ENCODE measurements at places on chromosomes 3 and 15.

DNA sequence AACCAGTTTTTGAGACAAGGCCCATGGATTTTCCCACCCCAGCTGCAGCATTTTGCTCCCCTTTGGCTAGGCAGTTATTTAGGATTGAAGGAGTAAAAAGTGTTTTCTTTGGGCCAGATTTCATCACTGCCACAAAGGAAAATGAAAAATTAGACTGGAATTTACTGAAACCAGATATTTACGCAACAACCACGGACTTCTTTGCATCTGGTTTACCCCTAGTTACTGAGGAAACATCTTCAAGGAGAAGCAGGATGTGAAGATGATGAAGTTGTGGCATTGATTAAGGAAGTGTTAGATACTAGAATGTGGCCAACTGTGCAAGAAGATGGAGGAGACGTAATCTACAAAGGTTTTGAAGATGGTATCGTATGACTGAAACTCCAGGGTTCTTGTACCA is 165.2 kb upstream of the MYRIP start:
- no peak for DNase-seq

DNA sequence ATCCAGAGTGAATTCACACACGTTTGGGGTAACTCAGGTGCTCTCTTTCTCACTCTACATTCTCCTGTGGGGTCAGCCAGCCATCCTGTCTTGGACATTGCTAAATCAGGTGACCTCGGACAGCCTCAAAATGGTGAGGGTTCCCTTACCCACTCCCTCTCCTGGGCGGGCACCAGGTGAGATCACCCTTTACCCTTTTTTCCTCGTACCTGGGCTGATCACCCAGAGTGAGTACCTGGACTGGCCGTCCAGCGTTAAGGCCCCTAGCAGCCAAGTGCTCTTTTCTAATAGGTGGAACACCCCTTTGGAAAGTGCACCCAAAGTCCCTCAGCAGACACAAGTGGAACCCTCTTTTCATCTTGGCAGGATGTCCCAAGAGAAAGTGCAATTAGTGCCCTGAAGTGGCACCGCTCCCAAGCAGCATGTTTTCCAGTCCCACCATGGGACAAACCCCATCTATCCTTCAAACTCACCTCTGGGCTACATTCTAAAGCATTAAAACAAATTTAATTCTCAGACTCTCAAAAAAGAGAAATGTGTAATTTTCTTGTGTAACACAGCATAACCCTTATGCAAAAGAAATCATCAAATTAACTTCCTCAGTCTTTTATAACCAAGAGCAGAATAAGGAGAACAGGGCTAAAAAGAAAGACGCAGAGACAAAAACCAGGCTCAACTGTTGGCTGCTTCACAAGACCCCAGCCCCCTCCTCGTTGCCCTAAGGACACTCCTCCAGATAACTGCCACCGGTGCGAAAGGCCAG is 20.7 kb downstream of the TRANK1 start:
- no peak for DNase-seq

- DNase-seq: no peak
These were observed at the start of gene VEPH1 for GRCh38 chr3:157502916-157503595. TSS of gene VEPH1 (minus strand) at chr3:157503416. CDS start at chr3:157495349, 8,067 bp downstream.

DNA sequence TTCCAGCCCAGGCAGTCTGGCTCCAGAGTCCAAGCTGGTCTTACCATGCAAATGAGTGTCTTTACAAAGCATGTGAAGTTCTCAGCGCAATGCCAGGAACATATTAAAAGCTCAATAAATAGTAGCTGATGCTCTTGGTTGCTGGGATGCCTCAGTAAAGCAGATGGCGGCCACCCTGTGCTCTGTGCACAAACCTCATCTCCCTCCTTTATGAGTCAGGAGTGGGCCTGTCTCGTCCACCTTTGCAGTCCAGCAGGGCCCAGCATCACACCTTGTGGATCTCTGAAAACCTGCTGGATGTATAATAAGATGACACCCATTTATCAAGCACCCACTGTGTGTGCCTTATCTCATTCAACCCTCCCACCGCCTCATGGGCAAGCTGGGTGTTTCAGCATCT is 42.7 kb downstream of the FAM174B start:
- DNase-seq: no peak

DNA sequence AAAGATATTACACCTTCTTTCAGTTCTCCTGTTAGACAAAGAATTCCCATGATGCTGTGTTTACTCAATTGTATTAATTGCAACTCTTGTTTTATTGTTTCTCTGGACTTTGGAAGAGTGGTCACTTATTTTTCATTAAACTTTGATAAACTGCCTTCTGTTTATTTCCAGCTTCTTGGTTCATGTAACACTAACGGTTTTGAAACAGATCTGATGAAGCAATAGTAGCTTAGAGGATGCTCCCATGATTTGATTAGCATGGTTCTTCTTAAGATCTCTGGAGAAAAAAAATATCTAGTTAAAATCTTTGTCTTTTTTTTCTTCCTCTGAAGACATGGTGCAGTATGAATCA is 90.1 kb downstream of the FNDC3B start:
- no peak for DNase-seq

- DNase-seq: no peak
These were observed 88.8 kb downstream of the IGSF11 start for GRCh38 chr3:118945834-118946233.

DNA sequence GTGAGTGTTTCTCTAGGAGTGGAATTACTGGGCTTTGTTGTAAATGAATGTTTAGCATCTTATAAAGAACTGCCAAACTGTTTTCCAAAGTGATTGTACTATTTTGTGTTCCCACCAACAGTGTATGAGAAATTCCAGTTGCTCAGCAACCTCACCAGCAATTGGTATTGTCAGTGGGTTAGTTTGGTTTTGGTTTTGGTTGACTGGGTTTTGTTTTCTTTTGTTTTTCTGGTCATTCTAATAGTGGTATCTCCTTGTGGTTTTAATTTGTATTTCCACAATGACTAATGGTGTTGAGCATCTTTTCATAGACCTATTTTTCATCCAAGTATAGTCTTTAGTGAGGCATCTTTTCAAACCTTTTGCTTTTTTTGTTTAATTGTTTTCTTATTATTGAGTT is 27.1 kb downstream of the FILIP1L start:
- DNase-seq: no peak
